IgD-negative memory B cell (primary cell): ENCODE measurements at places on chromosomes 7 and 10. TPM values are rescaled to one million over a fixed set of nuclear protein-coding genes. Genes with fewer than 3 reads are reported as not detected.

LIPN gene
- 0.31 TPM for polyA plus RNA-seq

GLUD1 gene
- 83.7 TPM for polyA plus RNA-seq

NACAD gene
- not detected for polyA plus RNA-seq

VAX1 gene
- not detected for polyA plus RNA-seq

SPDYE2B gene
- not detected for polyA plus RNA-seq

OR2F1 gene
- not detected for polyA plus RNA-seq

UBTD1 gene
- polyA plus RNA-seq = 1.2 TPM

ADIRF gene
- not detected for polyA plus RNA-seq

TMEM270 gene
- not detected for polyA plus RNA-seq

TMEM273 gene
- polyA plus RNA-seq = 137 TPM

RNF32 gene
- polyA plus RNA-seq = 3.9 TPM

GBX1 gene
- not detected for polyA plus RNA-seq

UBE2D1 gene
- 16.5 TPM for polyA plus RNA-seq

METTL2B gene
- polyA plus RNA-seq = 21.7 TPM

OR2A12 gene
- polyA plus RNA-seq = not detected

RBP4 gene
- polyA plus RNA-seq = not detected

TMEM176B gene
- polyA plus RNA-seq = 2.4 TPM

GRID1 gene
- not detected for polyA plus RNA-seq

NUTM2D gene
- 0.19 TPM for polyA plus RNA-seq
